ENCODE measurements at places on chromosomes 16 and 17.

GRCh38 chr16:28204204-28204603, 7.6 kb downstream of the XPO6 start:
- DNase-seq: no peak

GRCh38 chr17:81401723-81402529, 6.7 kb downstream of the BAHCC1 start:
- no peak for DNase-seq

GRCh38 chr16:12570046-12570618, 233.6 kb downstream of the CPPED1 start:
- DNase-seq: no peak

DNA sequence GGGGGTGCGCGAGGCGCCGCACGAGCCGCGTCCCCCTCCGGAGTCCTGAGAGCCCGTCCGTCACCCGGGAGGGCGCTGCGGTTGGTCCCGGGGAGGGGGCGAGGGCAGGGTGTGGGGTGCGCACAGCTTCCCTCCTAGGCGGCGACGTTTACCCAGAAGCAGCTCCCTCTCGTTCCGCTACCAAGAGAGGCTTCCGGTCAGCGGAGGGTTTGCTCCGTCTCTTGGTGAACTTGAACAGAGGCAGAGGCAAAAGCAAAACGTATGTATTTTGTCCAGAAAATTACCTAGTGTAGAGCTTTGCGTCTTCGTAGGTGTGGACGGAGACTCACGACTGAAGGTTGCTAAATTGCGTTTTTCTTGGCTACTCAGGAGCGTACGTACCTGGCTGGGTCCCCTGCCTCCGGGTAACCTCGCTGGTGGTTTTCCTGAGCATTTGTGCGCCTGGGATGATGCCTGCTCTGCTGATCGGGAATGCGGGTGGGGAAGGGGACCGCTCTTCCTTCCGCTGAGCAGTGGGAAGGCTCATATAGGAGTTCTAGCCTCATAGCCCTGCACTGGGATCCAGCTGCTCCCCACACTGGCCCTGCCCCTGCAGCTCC, 833 bp downstream of the WSCD1 start:
- DNase-seq: no peak

- no peak for DNase-seq
These were observed 11.7 kb downstream of the ARL2BP start for GRCh38 chr16:57256601-57257395.

DNA sequence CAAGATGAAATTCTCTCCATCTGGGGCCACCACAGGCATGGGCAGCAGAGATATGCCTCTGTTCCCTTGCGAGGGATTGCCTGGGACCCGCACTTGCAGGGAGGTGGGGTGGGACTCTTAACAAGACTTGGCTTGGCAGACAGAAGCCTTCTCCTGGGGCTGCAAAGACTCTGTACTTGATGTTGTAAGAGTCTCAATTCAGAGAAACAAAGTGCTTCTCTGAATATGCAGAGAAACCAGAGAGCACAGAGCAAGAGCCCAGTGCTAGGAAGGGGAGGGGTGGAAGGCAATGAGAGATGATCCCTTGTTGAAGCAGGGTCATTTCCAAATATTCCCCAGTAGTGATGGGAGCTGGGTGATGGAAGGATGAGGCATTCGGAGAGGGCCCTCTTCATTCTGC, 2.2 kb downstream of the MMP28 start:
- no peak for DNase-seq

- no peak for DNase-seq
These were observed 322.5 kb downstream of the C16orf95 start for GRCh38 chr16:86994651-86995171.

DNA sequence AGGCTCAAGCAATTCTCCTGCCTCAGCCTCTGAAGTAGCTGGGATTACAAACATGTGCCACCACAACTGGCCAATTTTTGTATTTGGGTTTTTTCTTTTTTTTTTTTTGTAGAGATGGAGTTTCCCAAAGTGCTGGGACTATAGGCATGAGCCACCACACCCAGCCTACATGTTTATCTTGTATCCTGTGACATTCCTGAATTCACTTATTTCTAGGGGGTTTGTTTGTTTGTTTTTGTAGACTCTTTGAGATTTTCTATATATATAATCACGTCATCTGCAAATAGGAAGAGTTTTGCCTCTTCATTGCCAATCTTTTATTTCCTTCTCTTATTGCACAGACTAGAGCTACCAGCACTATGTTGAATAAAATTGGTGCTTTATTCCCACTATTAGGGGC, 29.1 kb downstream of the PRAC1 start:
- no peak for DNase-seq

DNA sequence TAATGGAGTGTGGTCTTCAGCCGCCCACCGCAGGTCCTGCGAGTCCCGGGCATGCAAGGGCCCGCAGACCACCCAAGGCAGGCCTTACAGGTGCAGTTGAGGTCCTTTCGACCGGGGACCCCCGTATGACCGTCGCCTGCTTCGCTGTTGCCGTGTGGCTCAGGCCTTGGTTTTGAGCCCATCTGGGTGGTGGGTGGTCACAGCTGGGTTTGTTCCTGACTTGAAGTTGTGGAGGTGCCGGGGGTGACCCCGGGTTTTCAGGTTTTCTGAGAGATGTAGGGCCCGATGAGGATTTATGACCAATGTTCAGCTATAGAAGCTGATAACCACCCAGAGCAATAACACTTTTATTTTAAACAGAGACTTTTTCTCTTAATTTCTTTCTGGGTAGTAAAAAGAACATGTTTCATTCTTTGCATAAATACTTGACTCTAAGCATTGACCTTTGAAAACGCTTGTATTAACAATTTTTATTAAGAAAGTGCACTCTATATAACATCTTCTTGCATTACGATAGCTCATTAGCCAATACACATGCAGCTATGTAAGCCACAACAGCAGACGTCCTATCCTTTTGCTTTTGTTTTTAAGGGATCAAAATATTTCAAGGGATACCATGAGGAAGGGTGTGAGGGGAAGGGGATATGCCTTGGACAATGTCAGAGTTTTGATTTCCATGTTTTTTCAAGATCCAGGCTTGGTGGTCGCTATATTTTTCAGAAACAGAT, 1.9 kb downstream of the FOXL1 start:
- DNase-seq: no peak

GRCh38 chr17:34582185-34582900, 3.0 kb downstream of the TMEM132E start:
- no peak for DNase-seq

DNA sequence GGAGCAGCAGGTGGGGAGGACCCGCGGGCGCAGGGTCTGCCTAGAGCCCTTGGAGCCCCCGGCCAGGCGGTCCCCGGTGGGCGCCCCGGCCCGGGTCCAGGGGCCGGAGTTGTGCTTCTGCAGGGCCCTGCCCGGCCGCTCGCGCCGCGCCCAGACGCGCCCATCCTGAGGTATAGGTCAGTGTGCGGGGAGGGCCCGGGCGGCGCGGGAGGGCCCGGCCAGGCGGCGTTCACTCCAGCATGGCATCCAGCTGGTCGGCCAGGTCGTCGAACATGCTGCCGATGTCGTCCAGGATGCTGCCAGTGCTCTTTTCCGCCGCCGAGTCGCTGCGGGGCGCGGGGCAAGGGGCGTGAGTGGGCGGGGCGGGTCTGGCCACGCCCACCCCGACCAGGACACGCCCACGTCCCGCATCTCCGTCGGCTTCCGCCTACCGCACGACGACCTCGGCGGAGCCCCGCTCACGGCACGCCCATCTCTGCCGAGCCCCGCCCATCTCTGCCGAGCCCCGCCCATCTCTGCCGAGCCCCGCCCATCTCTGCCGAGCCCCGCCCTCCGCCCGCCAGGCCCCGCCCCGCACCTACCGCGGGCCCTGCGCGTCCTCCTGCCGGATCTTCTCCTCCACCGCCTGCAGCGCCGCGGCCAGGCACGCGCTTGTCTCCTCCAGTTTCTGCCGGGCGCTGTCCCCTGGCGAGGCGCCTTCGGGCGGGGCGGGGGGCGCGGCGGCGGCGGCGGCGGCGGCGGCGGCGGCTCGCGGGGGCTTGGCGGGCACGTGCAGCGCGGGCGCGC, 17.9 kb downstream of the CASKIN1 start:
- peak; percentile 51 for DNase-seq

GRCh38 chr17:16001226-16001897, 1.7 kb downstream of the TTC19 start:
- DNase-seq: no peak

DNA sequence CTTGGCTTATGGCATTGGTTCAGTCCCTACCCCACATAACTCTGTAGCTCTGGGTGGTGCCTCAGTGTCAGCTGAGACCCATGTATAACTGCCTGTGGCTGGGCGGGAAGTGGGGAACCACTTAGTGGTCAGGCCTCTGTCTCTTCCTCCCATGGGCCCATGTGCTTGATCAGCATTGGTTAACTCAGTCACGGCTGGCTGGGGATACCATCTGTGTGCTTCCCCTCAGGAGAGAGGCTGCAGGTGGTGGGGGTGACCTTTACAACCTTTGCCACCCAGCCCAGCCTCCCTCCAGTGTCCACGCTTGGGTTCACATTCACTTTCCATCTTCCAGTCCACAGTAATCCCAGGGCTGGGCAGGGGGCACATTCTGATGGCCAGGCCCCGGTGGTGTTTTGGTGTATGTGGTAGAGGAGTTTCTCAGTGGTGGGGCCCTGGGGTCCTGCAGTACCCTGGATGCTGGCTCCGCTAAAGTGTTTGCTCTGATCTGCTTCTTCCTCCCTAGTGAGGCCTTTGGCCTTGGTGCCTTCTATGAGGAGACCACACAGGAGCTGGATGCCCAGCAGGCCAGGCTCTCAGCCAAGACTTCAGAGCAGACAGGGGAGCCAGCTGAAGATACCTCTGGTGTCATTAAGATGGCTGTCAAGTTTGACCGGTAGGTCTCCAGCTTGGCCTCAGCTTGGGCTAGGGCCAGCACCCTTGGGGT, 10.2 kb upstream of the NFATC3 start:
- peak; percentile 81 for DNase-seq

DNA sequence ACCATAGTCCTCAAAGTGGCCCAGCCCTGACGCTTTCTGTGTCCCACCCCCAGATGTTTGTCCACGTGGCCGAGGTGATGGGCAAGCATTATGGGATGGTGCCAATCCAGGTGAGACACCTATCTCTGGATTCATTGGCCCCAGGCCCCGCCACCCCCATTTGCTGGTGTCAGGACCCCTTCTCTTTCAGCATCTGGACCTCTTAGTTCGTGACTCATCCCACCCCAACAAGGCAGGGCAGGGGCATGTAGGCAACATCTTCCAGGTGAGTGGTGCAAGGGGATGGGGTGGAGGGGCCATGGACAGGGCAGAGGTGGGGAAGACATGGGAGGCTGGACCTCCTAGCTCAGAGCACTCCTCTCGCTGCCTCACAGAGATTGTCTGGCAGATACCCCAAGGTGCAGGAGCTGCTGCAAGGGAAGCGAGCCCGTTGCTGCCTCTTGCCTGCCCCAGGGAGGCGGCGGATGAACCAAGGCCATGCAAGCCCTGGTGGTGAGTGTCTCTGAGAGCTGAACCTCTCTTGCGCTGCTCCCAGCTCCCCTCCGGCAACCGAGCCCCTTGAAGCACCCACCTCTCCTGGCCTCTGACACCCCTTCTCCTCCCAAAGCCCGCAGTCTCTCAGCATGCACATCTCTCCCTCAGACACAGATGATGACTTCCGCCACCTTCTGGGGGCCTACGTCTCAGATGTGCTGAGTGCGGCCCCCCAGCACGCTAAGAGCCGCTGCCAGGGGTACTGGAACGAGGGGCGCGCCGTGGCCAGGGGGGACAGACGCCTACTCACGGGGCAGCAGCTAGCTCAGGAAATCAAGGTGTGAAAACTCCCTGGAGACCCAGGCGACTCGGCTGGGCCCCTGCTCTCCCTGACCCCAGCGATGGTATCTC, 3.6 kb downstream of the RNF112 start:
- no peak for DNase-seq

GRCh38 chr17:50972577-50972976, 106.4 kb upstream of the TOB1 start:
- DNase-seq: no peak

DNA sequence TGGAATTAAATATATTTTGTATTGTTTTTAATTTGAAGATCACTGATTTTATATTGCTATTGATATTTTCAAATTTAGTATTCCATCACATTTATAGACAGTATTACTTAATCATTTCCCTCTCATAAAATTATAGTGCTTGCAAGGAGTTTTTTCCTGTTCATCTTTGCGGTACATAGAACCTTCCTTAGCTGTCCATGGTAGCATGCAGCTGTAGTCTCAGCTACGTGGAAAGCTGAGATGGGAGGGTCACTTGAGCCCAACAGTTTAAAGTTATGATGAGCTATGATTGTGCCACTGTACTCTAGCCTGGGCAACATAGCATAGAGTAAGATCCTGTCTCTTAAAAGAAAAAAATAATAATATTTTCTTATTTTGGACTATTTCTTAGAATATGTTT, 215.8 kb upstream of the CHMP6 start:
- no peak for DNase-seq

- DNase-seq: peak; percentile 32
These were observed 947 bp downstream of the SLC7A6OS start for GRCh38 chr16:68309799-68310198.

- no peak for DNase-seq
These were observed 45.1 kb upstream of the IRF8 start for GRCh38 chr16:85853547-85854545.

GRCh38 chr17:80082403-80083135, 18.8 kb upstream of the GAA start:
- peak; percentile 69 for DNase-seq

- no peak for DNase-seq
These were observed 148.8 kb upstream of the CORO6 start for GRCh38 chr17:29771546-29771945.

DNA sequence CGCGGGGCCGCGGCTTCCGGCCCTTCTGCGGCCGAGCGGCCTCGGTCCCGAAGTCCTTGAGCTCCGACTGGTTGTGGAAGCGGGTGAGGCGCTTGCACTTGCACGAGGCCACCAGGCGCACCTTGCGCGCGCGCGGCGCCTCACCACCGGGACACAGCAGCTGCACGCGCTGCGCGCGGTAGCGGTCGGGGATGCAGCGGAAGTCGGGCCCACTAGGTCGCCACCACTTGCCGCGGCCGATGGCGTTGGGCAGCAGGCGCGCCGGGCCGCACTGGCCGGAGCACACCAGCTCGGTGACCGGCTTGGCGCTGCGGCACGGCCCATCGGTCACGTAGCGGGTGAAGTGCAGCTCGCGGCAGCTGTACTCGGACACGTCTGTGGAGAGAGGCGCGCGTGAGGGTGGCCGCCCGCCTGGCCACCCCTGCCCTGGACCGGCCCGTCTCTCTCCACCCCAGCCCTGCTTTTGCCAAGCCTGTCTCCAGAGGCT, 3.2 kb downstream of the SOST start:
- DNase-seq: no peak

- no peak for DNase-seq
These were observed at the start of gene TMED6 for GRCh38 chr16:69351309-69352027. Gene TMED6 (minus strand): TSS chr16:69351786. CDS start chr16:69351753, 33 bp downstream.

- peak; percentile 33 for DNase-seq
These were observed 6.0 kb upstream of the TPPP3 start for GRCh38 chr16:67399218-67399733.

GRCh38 chr17:81655378-81656117, 794 bp downstream of the PDE6G start:
- DNase-seq: no peak

All from CD4-positive, alpha-beta T cell treated with Interleukin-17A for 1 hour (primary cell).